ENCODE measurements at places on chromosomes 3 and 15.

GRCh38 chr3:19267040-19267439 is 118.7 kb downstream of the KCNH8 start:
- DNase-seq, result no peak

GRCh38 chr15:40823572-40824343 is 4.8 kb downstream of the PPP1R14D start:
- DNase-seq, result no peak

DNA sequence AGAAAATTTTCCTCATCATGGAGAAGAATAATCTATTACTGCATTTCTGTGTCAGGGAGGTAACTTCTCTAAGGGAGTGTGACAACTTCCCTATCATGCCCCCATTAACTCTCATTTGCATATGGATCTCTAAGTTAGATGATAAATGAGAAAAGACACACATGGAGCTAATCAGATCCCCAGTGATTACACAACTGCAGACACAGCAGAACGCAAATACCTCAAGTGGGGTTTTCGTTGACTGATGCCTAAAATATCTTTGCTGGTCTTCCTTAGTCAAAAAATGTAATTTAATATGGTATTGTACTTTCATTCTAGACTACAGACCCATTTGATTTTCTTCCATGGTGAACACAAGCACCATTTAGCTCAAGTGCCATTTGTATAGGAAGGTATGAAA is 630.5 kb downstream of the TBL1XR1 start:
- DNase-seq, result no peak

- no peak for DNase-seq
Measured at GRCh38 chr3:4581124-4581424, 87.9 kb downstream of the ITPR1 start.

GRCh38 chr3:151563305-151563704 is 102.4 kb upstream of the IGSF10 start:
- no peak for DNase-seq

- no peak for DNase-seq
Measured at GRCh38 chr3:72152551-72153476, 367.9 kb upstream of the PROK2 start.

DNA sequence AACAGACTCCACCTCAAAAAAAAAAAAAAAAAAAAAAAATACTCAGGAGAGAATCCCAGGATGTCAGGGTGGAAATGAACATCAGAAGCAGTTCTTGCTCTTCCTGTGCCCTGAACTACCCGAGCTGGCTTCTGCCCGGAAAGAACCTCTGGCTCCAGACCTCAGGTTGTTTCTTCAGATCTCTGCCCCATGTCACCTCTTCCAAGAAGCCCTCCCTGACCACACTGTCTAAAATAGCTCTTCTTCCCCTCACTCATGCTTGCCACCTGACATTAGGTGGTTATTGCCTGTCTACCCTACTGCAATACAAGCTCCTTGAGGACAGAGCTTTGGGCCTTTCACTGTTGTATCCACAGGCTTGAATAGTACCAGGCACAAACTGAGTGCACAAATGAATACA is 8.2 kb downstream of the TKT start:
- no peak for DNase-seq

DNA sequence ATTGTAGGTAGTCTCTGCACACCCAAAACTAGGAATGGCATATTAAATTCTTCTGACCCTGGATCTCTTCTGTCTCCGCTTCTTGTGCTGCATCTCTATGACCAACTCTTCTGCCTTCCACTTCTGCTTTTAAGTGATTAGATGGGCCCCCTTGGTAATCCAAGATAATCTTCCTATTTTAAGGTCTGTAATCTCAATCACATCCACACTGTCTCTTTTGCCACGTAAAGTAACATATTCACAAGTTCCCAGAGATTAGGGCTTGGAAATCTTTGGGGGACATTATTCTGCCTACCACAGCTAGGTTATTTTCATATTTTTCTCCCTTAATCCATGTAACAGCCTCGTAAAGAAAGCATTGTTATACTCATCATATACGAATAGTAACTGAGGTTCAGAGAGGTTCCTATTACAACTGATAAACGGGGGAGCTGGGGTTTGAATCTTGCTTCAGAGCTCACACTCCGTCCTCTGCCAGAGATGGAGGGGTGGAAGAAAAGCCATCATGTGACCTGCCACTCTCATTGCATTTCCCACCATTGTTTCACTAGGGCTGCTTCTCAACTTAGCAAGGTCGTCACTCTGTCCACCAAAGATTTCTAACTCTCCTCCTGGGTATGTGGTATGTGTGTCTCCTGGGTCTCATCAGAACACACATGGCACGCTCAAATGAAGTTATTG is 6.6 kb upstream of the CD47 start:
- DNase-seq, result no peak

- no peak for DNase-seq
Measured at GRCh38 chr3:25430287-25430934, 2.3 kb downstream of the RARB start.

- DNase-seq, result no peak
Measured at GRCh38 chr15:88805031-88805780, 2.0 kb downstream of the ACAN start.

GRCh38 chr15:28096411-28096669 is 2.8 kb downstream of the OCA2 start:
- DNase-seq, result no peak

DNA sequence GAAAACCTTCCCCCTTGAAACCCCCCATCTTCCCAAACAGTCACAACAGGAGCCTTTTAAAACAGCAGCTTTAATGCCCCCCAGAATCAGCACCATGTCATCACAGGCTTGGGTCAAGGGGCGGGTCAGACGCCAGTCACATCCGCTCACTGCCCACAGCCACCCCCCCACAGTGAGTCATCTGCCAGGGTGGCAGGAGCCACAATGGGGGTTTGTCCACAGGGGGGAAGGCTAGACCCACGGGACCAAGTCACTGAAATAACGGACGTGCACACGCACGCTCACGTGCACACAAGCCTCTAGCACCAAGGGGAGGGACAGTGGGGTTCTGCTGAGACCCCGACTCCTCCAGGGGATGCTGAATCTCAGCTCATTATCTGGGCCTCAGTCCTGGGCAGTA is 441 bp upstream of the UCN2 start:
- no peak for DNase-seq

- DNase-seq, result no peak
Measured at GRCh38 chr3:98322101-98322500, 31.6 kb upstream of the OR5K4 start.

DNA sequence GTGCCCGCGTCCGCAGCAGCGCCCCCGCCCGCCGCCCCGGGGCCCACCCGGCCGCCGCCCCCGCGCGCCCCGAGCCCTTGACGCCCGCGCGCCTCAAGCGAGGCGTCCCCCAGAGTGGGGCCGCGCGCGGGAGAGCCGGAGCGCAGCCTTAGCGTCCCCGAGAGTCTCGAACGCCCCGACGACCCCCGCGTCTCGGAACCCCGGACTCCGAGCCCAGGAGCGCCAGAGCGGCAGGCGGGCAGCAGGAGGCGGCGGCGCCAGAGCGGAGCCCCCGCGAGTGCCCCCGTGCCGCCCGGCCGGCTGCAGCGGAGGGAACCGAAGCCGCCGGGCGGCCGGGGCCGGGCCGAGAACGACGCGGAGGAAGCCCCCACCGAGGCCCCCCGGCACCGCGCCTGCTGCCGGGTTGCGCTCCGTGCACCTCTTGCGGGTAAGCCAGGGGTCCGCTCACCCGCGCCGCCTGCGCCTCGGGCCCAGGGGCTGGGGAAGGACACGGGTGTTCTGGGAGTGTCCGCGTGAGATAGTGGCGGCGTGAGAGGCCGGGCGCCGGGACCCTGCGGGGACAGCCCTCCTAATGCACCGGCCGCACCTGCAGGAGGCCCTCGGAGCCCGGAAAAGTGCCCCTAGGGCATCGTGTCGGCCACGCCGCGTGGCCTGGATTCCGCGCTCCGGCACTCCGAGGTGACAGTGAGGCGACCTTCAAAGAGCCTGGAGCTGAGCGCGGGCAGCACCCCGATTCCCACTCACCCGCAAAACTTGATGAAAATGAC is 52.0 kb upstream of the ULK4 start:
- DNase-seq, result no peak

- DNase-seq, result no peak
Measured at GRCh38 chr3:26018889-26019288, 229.0 kb downstream of the OXSM start.

GRCh38 chr3:30659270-30660130 is 53.1 kb downstream of the TGFBR2 start:
- no peak for DNase-seq

DNA sequence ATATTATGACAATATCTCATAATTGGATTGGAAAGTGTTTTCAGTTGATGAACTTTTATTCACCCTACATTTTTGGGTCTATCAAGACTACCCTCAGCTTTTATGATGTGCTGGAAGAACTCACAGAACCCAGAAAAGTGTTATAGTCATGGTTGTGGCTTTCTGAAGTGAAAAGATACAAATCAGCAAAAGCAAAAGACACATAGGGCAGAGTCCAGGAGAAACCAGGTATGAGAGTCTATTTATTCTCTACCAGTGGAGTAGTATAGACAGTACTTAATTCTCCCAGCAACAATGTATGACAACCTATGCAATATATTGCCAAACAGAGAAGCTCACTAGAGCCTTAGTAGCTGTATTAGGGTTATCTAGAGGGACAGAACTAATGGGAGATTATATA is 280.4 kb upstream of the TTC14 start:
- DNase-seq, result no peak

GRCh38 chr3:124174910-124175874 is 183.3 kb upstream of the ROPN1 start:
- DNase-seq, result no peak

GRCh38 chr3:150761831-150762661 is 923 bp downstream of the SIAH2 start:
- no peak for DNase-seq

GRCh38 chr3:86921971-86922680 is 68.8 kb downstream of the VGLL3 start:
- no peak for DNase-seq

- no peak for DNase-seq
Measured at GRCh38 chr3:54746722-54747121, 181.1 kb downstream of the LRTM1 start.

DNA sequence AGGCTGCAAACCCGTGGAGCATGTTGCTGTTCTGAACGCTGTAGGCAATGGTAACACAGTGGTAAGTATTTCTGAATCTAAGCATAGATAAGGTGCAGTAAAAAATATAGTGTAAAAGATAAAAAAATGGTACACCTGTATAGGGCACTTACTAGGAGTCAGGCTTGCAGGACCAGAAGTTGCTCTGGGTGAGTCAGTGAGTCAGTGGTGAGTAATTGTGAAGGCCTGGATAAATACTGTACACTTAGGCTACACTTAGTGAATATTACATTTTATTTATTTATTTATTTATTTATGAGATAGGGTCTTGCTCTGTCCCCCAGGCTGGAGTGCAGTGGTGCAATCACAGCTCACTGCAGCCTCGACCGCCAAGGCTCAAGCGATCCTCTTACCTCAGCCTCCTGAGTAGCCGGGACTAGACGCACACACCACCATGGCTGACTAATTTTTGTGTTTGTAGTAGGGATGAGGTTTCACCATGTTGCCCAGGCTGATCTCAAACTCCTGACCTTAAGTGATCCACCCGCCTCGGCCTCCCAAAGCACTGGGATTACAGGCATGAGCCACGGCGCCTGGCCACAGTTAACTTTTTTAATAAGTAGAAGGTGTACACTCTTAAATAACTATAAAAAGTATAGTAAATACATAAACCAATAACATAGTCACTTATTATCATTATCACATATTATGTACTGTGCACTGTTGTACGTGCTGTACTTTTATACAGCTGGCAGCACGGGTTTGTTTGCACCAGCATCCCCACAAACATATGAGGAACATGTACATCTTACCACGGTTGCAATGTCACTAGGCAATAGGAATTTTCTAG is 155.1 kb downstream of the IGF1R start:
- DNase-seq, result no peak

- DNase-seq, result no peak
Measured at GRCh38 chr15:100457201-100457600, 71.5 kb downstream of the CERS3 start.

DNA sequence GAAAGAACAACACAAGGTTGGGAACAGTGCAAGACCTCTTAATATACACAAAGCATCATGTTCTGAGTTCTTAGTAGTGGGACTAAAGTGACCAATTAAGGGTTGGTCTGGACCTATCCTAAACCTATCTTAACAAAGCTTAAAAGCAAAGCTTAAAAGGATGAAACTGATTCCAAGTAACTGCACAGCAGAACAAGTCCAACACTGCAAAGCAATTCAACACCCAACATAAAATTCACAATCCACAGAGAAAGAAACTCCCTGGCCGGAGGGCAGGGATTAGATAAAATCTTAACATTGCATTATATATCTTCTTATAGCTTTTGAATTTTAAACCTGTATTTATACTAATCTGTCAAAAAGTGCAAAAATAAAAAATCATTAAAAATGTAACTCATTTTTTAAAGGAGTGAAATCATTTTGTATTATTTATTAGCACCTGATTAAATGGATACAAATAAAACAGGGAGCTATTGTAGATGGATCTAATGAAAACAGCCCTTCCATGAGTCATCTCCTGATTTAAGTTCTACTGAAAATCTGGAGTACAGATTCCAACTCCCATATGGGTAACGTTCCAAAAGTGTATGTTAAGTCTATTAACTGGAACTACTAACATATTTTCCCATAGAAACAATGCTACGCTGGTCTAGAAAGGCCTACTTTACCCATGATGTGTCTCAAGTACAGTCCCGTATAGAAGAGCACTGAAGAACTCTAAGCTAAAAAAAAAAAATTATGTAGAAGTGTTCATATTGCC is 34.9 kb downstream of the PIK3R4 start:
- DNase-seq, result no peak

- DNase-seq, result no peak
Measured at GRCh38 chr15:88378188-88378637, 89.0 kb downstream of the MRPL46 start.

DNA sequence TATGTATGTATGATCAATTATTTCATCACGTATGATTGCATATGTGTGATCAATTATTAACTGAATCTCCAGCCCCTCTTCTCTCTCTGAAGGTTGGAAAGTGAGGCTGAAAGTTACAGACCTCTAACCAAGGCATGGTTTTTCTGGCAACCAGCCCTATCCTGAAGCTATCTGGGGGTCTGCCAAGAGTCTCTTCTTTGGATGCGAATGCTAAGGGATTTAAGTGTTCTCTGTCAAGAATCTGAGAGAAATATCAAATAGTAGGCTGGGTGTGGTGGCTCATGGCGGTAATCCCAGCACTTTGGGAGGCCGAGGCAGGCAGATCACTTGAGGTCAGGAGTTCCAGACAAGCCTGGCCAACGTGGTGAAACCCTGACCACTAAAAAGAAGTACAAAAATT is 8.1 kb downstream of the NKTR start:
- no peak for DNase-seq
